ENCODE measurements at places on chromosomes 6 and 20.

GRCh38 chr6:29627755-29628418 is 5.1 kb downstream of the GABBR1 start:
- DNase-seq, result peak; percentile 36

DNA sequence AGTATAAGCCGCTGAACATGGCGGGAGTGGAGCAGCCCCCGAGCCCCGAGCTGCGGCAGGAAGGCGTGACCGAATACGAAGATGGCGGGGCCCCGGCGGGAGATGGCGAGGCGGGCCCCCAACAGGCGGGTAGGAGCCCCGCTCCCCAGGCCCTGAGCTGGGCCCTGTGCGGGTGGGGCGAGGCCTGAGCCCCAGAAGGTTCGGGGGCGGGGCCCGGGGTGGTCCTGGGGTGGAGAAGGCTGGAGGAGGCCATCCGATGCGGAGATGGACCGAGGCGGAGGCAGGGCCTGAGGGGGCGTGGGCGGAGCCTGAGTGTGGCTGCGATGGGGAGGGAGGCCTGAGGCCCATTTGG is 7.1 kb downstream of the L3MBTL1 start:
- no peak for DNase-seq

GRCh38 chr6:28203201-28203600 is 21.9 kb upstream of the ZSCAN9 start:
- no peak for DNase-seq

GRCh38 chr6:26439151-26440125 is 866 bp upstream of the BTN3A3 start:
- no peak for DNase-seq

DNA sequence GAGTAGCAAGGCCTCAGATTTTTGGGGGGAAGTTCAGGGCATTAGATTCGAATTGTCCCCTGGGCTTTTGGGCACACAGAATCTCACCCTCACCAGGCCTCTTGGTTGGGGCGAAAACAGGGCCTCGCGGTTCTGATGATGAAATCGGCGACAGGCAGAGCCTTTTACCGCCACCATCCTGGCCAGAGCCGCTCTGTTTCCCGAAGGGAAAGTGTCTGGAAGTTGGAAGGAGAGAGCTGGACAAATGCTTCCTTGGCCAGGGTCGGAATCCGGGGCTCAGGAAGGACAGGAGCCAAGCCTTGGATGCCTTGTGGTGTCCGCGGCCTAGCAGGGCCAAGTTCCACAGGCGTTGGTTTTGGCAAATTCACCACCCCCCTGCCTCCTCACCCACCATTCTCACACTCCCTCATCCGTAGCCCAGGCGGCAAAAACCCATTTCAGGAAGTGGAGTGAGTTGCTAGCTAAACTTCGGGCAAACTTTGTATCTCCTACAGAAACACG is 3.5 kb upstream of the TFAP2A start:
- DNase-seq, result no peak

DNA sequence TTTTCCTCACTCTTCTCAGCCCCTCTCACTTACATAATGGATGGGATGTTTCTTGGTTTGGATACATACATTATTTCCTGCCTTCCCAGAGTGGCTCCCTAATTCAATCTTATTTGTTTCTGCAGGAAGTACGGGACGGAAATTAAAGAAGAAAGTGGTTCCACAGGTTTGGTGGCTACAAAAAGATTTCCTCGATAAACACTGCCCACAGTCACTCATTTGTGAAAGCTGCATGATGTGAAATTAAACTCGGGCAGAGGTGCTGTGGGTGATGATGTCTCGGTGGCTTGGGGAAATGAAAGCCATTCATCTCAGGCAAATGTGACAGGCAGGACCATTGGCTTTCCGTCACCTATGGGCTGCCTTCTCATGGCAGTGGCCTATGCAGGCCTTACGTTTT is 119.5 kb upstream of the KCNG1 start:
- DNase-seq, result no peak

DNA sequence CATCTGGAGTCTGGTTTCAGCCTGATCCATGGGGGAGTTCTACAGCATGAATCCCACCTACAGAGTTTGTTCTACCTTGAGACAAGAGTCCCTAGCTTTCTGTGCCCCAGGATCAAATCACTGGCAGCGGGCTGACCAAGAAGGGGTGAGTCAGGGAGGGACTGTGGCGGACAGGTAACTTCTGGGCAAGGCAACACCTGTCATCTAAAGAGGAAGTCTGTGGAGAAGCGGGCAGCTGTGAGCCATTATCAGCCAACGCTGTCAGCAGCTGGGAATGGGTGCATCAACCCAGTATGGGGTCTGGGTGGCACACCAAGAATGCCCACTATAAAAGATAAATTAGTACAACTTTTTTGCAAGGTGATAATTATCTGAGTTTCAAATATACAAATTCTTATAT is 45.9 kb downstream of the UBE3D start:
- no peak for DNase-seq

DNA sequence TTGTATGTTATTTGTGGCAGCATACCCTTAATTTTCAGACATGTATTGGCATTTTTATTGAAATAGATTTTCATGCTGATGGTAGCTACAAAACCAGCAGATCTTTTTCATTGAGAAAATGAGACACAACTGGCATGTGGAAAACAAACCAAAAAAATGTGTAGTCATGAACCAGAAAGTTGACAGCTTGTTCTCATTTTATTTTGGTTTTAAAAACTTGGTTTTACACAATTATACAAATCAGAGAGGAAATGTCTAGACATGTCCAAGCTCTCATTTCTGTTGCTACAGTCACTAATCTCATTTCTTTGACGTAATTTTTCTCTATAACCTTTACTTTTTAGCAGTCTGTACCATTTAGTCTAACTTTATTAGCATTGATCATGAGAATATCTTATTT is 85.4 kb downstream of the GRIK2 start:
- no peak for DNase-seq
